Cortex of kidney (tissue), 1 donor: ENCODE measurements at places on chromosomes 6 and 20.

- DNase-seq: no peak
These were observed 18.5 kb downstream of the PLCB1 start for GRCh38 chr20:8150591-8150990.

DNA sequence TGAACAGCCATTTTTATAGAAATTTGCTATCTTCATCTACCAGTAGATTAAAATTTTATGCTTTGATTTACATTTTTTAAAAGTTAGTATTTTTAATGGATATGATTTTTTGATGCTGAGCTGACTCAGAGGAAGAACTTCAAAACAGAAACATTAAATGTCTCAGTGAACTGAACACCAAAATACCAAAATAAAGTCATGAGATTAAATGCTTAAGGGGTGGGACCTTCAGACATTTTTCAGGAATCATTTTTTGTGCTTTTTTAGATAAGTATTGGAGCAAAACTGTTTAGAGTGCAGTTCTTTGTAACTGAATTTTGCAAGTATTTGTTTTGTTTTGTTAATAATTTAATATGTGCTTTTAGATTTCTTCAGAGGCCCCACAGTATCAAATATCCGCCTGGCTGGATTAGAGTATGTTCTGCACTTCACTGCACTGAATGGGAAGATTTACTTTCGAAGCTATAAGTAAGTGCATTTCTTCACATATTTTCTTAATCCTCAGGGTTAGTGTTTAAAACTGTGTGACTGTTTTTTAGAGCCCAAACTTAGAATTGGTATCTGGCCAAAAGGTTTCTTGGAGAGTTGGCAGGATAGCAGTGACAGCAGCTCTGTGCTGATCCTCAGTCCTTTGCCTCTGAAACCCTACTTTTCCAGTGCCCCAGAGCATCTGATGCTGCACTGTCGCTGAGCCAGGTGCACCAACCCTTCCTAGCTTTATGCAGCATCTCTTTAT, 33.7 kb downstream of the RPF2 start:
- DNase-seq: no peak

DNA sequence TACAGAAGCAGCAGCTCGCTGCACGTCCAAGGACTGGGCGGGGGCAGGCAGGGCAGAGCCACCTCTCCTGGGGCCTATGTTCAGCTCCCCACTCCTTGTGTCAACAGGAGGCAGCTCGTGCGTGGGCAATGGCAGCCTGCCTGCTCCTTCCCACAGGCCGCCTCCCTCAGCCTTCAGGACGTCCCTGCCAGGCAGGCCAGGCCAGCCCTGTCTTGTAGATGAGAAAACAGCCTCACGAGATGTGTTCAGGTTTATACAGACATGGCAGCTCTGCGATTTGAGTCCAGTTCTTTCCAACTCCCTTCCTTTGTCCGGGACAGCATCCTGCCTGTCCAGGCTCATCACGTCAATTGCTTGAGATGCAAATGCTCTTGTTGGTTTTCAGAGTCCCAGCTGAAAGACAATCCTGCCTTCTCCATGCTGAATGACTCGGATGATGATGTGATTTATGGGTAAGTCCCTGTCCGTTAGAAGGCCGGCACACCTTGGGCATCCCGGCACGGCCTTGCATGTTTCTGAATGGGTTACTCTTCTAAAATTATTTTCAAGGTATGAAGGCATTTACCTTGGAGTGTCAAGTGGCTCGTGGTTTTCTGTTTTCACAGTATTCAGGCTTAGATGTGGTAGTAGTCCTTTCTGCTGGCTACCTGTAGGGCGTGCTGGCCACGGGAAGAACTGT, 13.5 kb downstream of the DYNLT1 start:
- DNase-seq: no peak

- DNase-seq: no peak
These were observed 126.8 kb upstream of the TMEM170B start for GRCh38 chr6:11410539-11411307.

- DNase-seq: no peak
These were observed 797.9 kb upstream of the SLC35B3 start for GRCh38 chr6:9233226-9233625.

DNA sequence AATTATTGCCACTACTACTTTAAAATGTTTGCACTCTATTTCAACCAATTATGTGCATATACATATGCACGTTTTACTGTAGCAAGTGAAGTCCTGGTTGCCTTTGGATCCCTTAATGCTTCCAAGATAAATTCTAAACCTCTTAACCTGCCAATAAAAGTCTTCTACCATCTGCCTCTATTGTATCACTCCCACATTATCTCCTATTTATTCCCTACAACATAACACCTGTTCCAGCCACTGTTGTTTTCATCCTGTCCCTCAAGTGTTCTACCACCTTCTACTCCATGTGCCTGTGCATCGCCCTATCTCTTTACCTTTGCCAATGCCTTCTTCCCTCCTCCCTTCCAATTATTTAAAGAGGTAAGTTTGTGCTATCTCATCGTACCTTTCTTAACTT, 499.0 kb upstream of the RNF217 start:
- DNase-seq: no peak

DNA sequence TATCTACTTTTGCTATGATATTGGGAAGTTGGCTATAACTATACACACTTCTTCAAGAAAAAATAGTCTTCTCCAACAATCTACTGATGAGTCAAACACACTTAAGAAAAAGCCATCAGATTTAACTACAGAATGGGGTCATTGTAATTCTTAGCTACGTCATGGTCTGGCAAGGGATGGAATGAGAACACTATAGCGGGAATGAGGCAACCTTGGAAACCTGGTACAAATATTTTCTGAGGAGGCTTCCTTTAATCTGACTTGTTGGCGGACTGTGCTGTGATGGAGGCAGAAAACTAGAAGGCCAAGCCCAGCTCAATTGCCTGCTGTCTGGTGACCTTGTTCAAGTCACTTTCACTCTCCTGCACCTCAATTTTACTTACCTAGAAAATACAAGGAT, 586.8 kb upstream of the JAG1 start:
- DNase-seq: no peak

DNA sequence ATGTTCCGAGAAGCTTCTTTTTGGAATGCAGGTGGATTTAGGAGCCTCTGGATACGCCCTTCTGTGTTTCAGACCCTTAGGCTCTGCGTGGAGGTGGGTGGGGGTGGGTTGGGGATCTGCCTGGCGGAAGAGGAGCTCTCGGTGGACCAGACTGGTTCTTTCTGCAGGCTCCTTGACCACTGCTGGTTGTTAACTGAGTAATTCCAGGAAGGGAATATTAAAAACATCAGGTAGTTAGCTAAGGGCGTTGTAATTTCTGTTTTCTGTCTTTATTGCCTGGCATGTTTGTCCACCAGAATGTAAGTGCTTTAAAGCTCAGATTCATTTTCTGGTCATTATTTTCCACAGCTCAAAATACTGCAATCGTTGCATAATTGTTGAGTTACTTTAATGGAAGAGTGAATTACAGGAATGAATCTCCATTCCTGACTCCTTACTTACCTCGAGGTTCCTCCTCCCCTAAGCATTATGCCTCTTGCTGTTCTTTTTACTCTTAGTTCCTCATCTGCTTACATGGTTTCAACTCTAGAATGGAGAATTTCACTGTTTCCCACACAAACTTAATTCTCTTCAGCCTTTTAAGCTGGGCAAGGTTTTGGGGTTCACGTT, 5.9 kb downstream of the CDYL start:
- DNase-seq: no peak
